8988T (cell line): ENCODE measurements at places on chromosomes 16 and 17.

DNA sequence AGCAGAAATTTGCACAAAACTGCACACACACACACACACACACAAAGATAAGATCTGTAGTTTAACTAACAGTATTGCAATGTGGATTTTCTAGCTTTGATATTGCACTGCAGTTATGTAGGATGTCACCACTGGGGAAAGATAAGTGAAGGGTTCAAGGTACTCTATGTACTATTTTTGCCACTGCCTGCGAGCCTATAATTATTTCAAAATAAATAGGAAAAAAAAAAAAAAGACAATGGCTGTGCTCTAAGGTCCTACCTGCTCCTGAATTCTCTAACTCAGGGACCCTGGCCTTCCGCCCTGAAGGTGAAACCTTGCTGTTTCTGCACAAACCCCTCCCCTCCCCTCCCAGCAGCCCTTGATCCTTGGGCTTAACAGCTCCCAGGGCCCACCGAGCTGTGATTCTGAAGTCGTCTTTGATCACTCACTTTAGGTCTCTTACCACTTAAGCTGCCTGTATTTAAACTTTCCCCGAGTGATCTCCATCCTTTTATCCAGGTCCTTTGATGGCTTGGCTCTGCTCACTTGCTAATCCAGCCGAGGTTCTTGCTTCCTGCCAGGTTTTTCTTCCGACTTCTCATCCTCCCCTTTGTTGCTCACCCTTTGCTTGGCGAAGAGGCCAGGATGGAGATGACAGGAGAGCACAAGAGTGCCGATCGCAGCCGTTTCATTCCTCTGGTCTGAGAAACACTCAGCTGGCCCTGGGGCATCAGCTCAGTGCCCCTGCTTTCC lies 37.7 kb downstream of the TMEM114 start:
- no peak for DNase-seq

- no peak for DNase-seq
Observed at GRCh38 chr16:66873685-66874055, 6.6 kb upstream of the PDP2 start.

GRCh38 chr17:49708515-49709183 lies 885 bp upstream of the SLC35B1 start:
- no peak for DNase-seq

DNA sequence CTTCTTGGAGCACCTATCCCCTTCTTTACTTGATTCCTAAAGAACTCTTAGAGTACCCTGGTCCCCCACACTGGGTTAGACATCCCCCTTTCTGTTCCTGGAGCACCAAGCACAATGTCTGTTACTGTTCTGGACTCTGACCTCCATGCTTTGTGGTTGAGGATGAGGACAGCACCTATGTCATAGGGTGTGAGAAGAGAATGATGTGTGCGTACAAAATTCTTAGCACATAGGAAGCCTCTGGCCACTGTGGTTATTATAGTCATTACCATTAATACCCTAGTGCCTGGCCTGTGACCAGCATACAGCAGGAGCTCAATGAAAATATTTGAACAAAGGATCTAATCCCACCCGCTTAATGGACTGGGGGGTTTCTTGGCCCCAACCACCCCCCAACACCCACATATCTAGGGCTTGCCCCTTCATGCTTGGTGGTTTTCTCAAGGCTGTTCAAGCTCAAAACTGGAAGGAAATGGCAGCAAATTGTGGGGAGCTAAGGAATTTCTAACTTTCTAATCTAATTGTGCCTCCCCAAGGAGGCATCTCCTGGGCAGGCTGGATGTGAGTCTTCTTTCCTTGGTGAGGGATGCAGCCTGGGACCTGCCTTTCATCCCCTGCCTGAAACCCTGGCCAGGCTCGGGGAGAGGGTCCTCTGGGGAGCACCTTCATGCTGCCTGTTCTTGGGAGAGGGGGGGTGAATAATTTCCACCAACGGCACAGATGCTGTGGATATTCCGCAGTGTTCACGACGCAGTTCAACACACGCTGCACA lies 1.5 kb upstream of the CMIP start:
- DNase-seq = no peak

DNA sequence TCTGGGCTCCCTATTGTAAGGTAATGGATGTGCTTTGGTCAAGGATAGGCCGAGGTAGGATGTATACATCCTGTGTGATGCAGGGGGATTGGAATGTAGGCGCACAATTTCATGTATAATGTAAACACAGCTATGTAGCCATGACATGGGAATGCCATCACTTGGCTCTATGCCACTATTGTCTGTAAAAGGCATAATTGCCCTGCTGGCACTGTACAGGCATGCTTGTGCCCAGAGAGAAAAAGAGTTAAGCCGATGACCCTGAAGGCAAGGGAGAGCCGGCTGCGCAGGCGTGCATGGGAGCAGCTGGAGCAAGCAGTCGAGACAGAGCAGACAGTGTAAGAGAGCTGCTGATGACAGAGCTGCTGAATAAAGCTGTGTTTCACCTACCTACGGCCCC lies 212.5 kb upstream of the CPHXL start:
- no peak for DNase-seq

DNA sequence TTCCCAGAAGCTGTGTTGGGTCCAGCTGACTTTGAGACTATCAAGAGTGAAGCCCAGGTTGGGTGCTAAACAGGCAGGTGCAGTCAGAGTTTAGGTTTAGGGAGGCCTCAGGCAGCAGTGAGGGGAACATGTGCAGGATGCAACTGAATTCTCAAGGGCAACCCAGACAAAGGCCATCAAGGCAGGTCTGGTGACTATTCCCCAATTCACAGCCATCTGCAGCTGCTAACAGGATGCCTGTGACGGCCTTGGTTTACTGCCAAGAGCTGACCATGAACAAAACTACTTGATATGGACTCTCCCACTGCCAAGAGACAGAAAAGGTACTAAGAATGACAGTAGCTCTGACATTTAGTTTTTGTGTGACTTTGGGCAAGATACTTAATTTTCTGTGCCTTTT lies 45.2 kb upstream of the BCAR1 start:
- DNase-seq = no peak

DNA sequence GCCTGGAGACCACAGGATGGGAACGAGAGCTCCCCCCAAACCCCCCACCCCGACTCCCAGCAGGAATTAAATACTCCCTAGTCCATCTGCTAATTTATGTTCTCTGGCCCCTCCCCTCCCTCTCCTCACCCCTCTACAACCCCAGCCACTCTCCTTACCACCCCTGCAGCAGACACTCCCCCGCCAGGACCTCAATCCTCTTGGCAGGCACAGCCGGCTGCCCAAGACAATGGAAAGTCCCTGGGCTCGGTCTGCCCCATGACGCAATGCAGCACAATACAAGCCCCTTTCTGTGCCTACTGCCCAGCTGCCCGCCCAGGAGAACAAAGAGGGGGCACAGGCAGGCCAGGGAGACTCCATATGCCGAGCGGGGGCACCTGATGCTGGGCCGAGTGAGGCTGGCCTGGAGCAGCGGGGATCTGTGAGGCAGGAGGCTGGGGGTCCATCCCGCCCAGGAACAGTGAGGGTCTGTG lies 30.3 kb upstream of the CDC42EP4 start:
- no peak for DNase-seq

- DNase-seq = no peak
Observed at GRCh38 chr17:59641799-59642484, 22.2 kb downstream of the CLTC start.

GRCh38 chr16:11312718-11313492 lies 31.8 kb upstream of the PRM1 start:
- DNase-seq = no peak
